Stimulated activated CD4-positive, alpha-beta T cell treated with anti-CD3 and anti-CD28 coated beads, Interleukin-15, amount 100 ng/mL, for 1 hour (primary cell): ENCODE measurements at places on chromosomes 6 and 20.

- no peak for DNase-seq
These were observed 9.5 kb upstream of the RALY start for GRCh38 chr20:33984182-33984719.

DNA sequence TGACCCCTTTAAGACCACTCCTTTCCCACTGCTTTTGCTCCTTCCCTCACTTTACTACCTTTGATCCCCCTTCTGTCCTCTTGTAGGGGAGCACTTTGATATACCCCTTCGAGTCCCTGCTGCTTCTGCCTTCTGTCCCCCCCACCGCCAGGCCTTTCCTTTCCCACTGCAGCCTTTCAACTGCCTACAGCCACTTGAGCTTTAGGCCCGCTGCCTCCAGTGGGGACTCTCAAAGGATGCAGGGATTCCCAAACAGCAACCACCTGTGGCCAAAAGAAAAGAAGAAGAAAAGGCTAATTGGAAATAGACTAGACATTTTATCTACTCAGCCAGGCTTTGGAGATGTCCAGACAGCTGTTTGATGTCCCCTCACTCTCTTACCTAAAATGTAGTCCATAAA, 77.0 kb upstream of the DTNBP1 start:
- no peak for DNase-seq

DNA sequence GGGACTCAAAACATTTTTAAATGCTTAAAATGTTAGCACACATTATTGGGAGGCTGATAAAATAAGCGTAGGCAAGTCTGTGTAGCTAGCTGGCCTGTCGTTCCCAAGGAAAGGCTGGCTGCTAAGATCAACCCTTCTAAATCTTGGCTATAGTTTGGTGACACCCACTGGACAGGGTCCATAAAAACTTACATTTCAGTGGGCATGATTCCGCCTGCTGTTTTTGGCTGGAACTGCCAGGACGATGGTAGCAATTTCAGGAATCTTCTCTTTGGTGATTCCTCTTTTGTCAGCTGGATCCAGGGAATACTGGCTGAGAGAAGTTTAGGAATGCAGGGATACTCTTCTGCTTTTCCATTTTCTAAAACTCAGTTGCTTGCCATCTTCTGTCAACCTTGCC, 162.2 kb downstream of the NKAIN2 start:
- DNase-seq = no peak

GRCh38 chr6:143005816-143006215, 54.9 kb upstream of the AIG1 start:
- no peak for DNase-seq

DNA sequence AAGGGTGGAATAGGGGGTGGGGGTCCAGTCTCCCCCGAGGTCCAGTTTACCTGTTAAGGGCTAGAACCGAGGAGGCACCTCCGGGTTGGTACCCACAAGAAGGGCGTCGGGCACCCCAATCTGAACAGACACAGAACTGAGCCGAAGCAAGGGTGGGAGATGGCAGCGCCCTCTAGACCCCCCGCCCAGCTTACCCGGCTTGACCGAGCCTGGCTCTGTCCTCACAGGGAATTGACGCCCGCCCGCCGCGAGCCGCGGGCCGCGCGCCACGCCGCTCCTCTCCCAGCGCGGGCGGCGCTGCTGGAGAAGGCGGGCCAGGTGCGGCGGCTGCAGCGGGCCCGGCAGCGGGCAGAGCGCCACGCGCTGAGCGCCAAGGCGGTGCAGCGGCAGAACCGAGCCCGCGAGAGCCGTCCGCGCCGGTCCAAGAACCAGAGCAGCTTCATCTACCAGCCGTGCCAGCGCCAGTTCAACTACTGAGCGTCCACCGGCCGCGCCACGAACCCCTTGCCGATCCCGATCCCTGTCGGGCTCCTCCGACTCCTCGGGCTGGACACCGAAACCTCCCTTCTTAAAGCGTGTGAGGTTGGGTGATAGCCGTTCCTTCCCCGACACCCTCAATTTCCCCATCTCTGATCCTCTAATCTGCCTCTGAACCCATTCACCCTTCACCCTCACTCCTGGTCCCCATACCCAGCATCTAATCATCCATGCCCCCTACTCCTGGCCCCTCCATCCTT, 5.9 kb downstream of the TP53INP2 start:
- DNase-seq = peak; percentile 57

- no peak for DNase-seq
These were observed 29.1 kb upstream of the SGK1 start for GRCh38 chr6:134346932-134347545.
